ENCODE measurements at places on chromosomes 11 and 22. TPM values are rescaled to one million over a fixed set of nuclear protein-coding genes. Genes with fewer than 3 reads are reported as not detected.

Gene INS
- total RNA-seq, result not detected

Gene DERL3
- total RNA-seq, result 2.0 TPM

Gene NLRP6
- not detected for total RNA-seq

Gene SCN3B
- 1.9 TPM for total RNA-seq

Gene RCN1
- total RNA-seq, result 24.6 TPM

Gene PANX3
- not detected for total RNA-seq

Gene OR8I2
- total RNA-seq, result not detected

Gene CDC42EP1
- total RNA-seq, result 17.7 TPM

Gene DDX25
- 0.14 TPM for total RNA-seq

Gene FIBIN
- total RNA-seq, result 10.5 TPM

Gene SDHD
- 290 TPM for total RNA-seq

Gene DKK3
- 769 TPM for total RNA-seq

Gene GDPD5
- total RNA-seq, result 4.4 TPM

Gene TIGD3
- 0.44 TPM for total RNA-seq

Gene RAB30
- total RNA-seq, result 24.7 TPM

Gene ADM
- total RNA-seq, result 14.2 TPM

Gene OR52I1
- not detected for total RNA-seq

Gene GLYAT
- total RNA-seq, result not detected

Gene AIFM3
- 0.47 TPM for total RNA-seq

Gene KLHL22
- 16.1 TPM for total RNA-seq

Gene CABP4
- 1.4 TPM for total RNA-seq

Gene PKP3
- total RNA-seq, result 0.52 TPM

Gene NELL1
- total RNA-seq, result not detected

Gene APOL4
- total RNA-seq, result 4.7 TPM

Gene MOGAT2
- not detected for total RNA-seq

Gene CYTH4
- 4.8 TPM for total RNA-seq

Gene RASGRP2
- total RNA-seq, result 21.1 TPM

Gene SPON1
- total RNA-seq, result 9.4 TPM

Gene RBMXL2
- total RNA-seq, result not detected

Gene SMCO4
- 57.6 TPM for total RNA-seq

Gene P4HA3
- 0.16 TPM for total RNA-seq

Gene TREH
- total RNA-seq, result not detected

Gene PGA5
- total RNA-seq, result not detected

Gene FAM180B
- 0.22 TPM for total RNA-seq

Gene AGBL2
- total RNA-seq, result 0.38 TPM

Gene MAJIN
- total RNA-seq, result not detected

Gene EMSY
- total RNA-seq, result 18.7 TPM

Gene IGF2
- total RNA-seq, result 75.0 TPM

Gene DSCAML1
- 0.19 TPM for total RNA-seq

Data from left ventricle myocardium inferior (tissue), 1 donor.